ENCODE measurements at places on chromosomes 3 and 15.

- DNase-seq = peak; percentile 72
Observed at GRCh38 chr3:52210550-52211046, 12.6 kb downstream of the ALAS1 start.

GRCh38 chr3:50606596-50606995, 5.0 kb downstream of the CISH start:
- peak; percentile 46 for DNase-seq

DNA sequence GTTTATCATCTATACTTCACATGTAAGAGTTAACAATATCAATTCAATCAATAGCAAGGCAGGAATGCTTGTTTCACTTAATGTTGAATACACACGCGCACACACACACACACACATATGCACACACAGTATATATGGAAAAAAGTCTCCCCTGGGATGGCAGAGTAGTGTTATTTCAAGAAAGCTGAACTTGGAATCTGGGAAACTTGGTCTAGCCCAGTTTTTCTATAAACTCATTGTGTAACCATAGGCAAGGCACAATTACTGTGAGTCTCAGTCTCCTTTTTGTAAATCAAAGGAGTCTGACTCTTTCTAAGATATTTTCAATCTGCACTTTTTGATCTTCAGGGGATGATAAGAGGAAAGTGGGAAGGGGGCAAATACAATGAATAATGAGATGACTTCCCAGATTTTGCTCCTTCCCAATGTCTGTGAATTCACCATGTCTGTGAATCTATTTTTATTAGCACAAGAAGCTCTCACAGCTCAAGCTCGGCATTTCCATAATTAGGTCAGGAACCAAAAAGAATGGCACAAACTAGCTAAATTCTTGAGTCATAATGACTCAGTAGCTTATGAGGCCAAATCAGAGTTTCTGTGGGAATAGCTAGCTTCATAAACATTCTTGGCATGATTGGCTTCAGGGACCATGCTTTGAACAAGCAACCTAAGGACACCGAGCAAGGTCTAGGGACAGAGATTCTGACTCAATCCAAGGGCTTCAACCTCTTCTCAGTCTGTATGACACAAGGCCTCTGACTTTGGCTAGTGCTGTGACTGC, 227.4 kb upstream of the DCBLD2 start:
- no peak for DNase-seq

- DNase-seq = no peak
Observed at GRCh38 chr3:51814034-51814433, 35.0 kb upstream of the IQCF6 start.

- DNase-seq = no peak
Observed at GRCh38 chr15:42289166-42289565, 15.9 kb upstream of the TMEM87A start.

DNA sequence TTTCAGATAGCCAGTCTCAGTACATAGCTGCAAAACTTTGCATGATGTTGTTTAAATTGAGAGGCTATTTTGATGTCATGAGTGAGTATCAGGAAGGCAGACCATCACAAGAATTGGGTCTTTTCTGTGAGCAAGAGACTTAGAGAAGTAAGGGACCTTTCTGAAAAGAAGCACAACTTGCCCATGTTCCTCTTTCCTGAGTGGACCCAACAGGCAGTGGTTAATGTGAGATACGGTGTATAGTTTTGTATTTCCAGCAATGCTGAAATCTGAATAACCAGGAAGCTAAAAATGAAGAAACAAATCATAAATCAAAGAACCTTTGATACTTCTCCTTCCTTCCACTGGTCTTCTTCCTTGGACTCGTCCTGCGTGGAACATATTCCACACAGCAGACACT, 25.1 kb downstream of the MCTP2 start:
- DNase-seq = no peak

DNA sequence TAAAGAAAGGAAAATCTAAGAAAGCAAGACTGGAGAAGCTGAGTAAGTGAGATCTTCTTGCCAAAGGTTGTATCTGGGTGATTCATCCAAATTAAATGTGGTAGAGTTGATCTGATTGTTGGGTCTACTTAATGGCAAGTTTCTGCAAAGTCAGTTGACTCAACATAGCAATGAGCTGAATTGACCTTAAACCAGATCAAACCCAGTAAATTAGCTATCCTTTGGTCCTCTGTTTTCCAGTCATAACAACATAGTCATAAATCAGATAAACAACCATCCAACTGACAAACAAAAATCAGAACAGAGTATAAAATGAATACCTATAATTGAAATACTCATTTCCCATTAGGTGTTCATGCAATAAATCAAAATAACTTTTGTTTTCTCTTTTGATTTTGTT, 142.6 kb upstream of the CFAP20DC start:
- no peak for DNase-seq

DNA sequence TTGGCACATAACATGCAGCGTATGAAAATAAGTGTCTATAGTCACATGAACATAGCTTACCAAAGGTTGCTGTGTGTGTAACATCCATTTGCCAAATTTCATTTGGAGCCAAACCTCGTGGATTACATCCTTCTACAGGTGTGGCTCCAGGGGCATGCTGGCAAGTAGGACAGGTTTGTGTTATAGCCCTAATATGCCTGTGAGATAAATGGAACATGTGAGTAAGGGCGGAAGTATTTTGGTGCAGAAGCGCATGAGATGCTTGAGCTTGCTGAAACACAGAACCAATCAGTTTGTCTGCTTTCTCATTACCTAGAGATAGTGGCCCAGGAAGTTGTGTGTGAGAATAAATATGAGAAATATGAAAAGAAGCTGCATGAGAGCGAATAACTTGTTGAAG, 21.8 kb upstream of the XCR1 start:
- DNase-seq = no peak

GRCh38 chr15:74387621-74388362, 20.3 kb upstream of the CYP11A1 start:
- no peak for DNase-seq

DNA sequence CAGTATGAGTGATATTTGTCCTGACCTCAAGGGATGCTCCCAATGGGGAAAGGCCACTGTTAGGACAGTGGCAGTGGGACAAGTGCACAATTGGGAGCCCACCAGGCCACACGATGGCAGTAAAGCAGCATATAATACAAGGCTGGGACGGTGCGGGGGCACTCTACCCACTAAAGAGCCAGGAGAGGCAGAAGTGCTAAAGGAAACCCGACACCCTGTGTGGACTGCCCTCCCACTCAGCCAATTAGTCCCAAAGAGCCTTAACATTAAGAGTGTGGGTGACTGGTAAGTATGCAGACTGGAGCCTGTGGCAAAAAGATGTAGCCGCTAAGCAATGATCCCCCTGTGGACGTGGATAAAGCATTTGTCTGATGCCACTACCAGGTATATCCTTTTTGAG, 8.2 kb upstream of the ZNF589 start:
- peak; percentile 83 for DNase-seq

GRCh38 chr3:175434561-175434960, 575.4 kb downstream of the NAALADL2 start:
- no peak for DNase-seq

- no peak for DNase-seq
Observed at GRCh38 chr3:166285001-166285400, 447.8 kb upstream of the BCHE start.

- no peak for DNase-seq
Observed at GRCh38 chr3:194189243-194189791, 53.4 kb downstream of the HES1 start.

DNA sequence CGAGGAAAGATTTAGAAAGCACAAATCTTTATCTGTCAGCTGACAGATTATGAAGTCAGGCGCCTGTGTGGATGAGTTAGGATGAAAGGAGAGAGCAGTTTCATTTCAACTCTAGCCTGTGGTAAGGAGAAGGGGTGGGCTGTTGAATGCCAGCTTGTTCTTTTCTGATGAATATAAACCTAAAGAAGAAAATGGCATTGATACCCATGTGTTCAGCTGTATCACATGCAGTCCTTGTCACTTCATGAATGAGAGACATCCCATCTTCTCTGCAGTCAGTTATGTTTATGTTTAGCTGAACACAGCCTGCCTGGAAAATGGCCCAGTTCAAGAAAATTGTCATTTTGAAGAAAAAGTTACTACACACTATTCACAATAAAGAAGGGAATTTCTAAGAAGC, 345.7 kb upstream of the RBMS3 start:
- no peak for DNase-seq

DNA sequence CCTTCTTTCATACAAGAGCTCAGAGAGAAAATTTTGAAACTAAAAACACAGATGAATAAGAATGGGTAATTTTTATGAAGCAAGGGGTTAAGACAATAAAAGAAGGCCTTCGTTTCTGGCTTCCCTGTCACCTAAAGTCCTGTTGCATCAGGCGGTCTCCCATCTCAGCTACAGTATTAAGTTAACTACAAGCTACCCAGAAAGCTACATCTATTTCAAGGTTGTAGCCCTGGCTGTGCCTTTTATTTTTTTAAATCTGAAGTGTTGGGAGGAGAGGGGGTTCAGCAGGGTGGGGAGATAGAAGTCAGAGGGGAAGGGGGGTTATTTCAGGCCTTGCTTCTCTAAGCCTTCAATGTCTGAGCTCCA, 183.3 kb downstream of the TPRG1 start:
- DNase-seq = no peak

DNA sequence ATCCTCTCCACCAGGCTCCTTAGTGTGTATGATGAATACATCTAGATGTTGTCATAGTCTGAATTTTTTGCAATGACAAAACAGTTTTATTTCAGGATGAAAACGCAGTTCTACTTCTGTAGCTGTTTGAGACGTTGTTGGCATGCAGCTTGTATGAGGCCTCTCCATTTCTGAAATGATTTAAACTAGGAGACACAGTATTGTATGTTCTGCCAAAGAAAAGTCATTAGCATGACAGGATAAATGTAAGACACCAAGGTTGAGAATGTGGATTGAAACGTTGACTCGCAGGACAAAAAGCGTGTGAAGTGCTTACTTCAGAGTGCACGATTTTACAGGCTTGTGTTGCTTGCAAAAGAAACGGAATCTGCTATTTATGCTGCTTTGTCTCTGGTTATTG, 35.3 kb downstream of the ABHD17C start:
- DNase-seq = no peak

GRCh38 chr3:127473244-127474024, 117.1 kb downstream of the TPRA1 start:
- no peak for DNase-seq

DNA sequence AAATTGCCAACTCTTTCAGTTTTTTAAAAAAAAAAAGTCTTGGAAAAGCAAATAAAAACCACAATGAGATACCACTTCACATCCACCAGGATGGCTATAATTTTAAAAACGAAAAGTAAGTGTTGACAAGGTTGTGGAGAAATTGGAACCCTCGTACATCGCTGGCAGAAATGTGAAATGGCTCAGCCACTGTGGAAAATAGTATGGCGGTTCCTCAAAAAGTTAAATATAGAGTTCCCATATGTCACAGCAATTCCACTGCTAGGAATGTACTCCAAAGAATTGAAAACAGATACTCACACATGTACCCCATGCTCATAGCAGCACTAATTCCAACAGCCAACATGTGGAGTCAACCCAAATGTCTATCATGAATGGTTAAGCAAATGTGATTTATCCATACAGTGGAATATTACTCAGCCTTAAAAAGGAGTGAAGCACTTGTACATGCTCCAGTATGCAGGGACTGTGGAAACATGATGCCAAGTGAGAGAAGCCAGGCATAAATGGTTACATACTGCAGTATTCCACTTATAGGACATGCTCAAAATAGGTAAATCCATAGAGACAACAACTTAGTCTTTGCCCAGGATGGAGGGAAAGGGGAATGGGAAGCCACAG, 73.8 kb upstream of the PCSK6 start:
- DNase-seq = no peak

- peak; percentile 60 for DNase-seq
Observed at GRCh38 chr3:46845397-46845859, 17.8 kb downstream of the MYL3 start.

DNA sequence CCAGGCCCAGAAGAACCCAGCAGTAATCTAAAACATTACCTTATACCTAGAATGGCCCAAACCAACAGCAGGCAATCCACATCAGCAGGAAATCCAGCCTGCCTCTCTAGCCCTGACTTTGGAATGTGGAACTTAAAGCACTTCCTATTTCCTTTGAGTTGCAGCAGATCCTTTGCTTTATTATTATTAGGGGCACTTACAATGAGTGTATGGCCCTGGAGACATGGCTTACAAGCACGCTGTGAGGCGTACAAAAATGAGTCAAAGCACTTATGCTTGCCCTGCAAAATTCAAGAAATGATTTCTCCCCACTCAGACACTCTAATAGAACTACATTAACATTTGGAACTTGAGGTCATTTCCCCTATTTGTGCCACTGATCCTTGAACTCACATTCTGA, 9.5 kb upstream of the KNSTRN start:
- DNase-seq = peak; percentile 7

GRCh38 chr15:63987796-63988378, 58.4 kb downstream of the DAPK2 start:
- no peak for DNase-seq

- no peak for DNase-seq
Observed at GRCh38 chr15:67601073-67601472, 58.6 kb downstream of the MAP2K5 start.

GRCh38 chr3:97765336-97765735, 778 bp downstream of the ARL6 start:
- no peak for DNase-seq

DNA sequence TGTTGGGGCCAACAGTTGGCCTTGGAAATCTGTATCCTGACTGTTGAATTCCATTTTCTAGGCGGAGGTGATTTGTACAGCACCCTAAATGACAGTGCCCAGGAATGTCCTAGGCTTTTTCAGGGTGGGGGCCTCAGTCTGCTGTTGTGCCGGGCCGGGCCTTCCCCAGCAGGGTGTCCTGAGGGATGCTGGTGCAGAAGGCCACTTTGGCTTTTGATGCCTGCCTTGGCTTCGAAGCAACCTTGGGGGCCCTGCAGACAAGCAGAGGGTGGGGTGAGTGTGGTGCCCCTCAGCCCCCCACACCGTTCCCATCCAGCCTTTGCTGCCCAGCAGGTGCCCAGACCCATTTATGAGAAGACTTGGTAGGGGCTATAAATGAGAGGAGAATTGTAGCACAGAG, 33.0 kb downstream of the SYNM start:
- no peak for DNase-seq

GRCh38 chr3:131535131-131535530, 32.4 kb upstream of the MRPL3 start:
- DNase-seq = no peak

DNA sequence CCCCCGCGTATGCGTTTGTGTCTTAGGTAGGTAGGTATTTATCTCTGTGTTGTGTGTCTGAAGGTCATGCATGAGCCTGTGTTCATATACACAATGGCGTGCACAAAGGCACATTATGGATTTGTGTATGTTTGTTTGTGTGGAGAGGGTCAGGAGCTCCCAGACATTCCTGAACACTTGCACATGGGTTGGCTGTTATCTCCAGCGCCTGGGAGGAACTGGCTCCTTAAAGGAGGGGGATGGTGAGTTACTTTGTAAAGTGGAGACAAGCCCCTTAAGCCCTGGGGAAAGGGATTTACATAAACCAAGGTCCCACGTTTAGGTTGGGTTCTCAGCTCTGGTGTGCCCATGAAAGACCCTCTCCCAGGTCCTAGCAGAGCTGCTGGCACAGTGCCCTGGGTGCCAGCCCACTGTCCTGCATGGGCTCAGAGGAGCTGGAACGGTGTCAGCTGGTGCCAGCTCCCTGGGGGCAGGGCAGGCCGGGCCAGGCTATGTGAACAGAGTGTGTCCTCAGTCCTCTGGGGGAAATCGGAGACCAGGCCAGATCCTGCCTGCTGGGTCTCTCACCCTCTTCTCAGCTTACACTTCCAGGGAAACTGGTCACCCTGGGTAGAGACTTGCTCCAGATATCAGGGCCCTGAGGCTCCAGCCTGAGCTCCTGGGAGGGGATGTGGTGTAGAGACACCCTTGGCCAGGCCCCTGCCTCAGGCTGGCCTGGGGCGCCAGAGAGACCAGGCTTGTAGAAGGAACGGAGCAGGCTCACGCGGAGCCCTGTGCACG, 25.1 kb downstream of the SNX33 start:
- peak; percentile 38 for DNase-seq

- peak; percentile 76 for DNase-seq
Observed at GRCh38 chr3:52317208-52318000, 1.3 kb downstream of the DNAH1 start.

Data from left lung (tissue), 14 donors.